Activated CD4-positive, alpha-beta memory T cell treated with anti-CD3 and anti-CD28 coated beads for 36 hours (primary cell): ENCODE measurements at places on chromosomes 7 and 10. TPM values are rescaled to one million over a fixed set of nuclear protein-coding genes. Genes with fewer than 3 reads are reported as not detected.

DNA sequence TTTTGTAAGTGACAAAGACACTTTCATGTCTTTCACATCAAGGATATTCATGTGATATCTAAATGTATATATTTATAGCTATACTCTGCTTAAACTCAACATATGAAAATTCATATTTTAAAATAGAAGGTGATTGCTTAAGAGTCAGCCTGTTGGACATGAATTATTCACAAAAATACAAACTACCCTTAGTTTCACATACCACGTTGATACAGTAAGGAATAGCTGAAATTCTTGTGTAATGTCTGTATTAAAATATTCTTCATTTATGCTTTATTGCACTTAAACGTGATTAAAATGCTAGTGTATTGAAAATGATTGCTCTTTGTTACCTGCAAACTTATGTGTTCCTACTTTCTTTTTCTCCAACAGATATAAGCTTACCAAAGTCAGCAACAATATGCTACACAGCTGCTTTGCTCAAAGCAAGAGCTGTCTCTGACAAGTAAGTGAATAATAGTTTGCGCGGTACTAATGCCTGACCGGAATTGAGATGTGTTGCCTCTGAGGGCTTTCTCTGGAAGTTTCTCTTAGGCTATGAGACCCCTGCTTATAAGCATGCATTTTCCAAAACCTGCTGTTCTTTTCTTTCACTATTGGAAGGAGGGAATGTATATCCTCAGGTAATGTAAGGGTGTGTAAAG, 133.8 kb downstream of the WNT2 start:
- no peak overlapping the region for H3K4me3 ChIP-seq
- no peaks in the 10 kb centered on the region for H3K4me1 ChIP-seq
- H3K27ac ChIP-seq: no peak overlapping the region
- no peaks in the 10 kb centered on the region for H3K27me3 ChIP-seq
- DNase-seq: no peak
- H3K36me3 ChIP-seq: peaks cover 4% of the 10 kb centered on the region

DNA sequence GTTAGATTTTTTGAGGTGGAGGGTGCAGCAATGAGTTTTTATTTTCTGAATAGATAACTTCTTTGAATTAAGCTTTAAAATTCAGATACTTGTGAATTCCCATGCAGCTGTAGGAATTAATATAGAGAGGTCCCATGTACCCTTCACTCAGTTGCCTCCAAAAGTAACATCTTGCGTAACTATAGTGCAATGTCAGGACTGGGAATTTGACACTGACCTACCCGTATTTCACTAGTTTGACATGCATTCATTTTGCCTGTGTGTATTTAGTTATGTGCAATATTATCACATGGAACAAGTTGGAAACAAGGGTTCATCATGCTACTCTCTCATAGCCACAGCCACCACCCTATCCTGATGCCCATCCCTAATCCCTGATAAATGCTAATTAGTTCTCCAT, 147.1 kb upstream of the IGFBP3 start:
- H3K4me1 ChIP-seq: no peaks in the 10 kb centered on the region

DNA sequence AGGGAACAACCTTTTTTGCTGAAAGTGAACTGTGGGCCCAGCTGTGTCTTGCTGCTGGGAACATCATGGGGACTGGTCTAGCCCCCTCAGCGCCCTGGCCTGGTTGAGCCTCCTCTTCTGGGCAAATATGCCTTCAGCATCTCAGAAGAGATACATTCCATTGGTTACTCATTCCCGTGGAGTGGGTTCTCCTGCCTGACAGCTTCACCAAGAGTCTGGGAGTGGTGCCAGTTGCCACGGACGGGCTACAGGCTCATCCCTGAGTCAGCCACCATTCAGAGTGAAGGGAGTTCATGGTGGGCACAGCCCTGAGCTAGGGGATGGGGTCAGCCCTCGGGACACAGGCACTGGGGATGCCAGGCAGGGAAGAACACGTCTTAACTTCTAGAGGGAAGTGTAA, 81.9 kb downstream of the RAMP3 start:
- no peak overlapping the region for H3K4me3 ChIP-seq
- H3K27me3 ChIP-seq: peaks cover 27% of the 10 kb centered on the region
- no peak overlapping the region for H3K27ac ChIP-seq
- no peaks in the 10 kb centered on the region for H3K36me3 ChIP-seq
- no peak for DNase-seq
- H3K4me1 ChIP-seq: peaks cover 2% of the 10 kb centered on the region

GRCh38 chr7:151132461-151133205, 34.9 kb downstream of the GBX1 start:
- no peaks in the 10 kb centered on the region for H3K4me1 ChIP-seq
- no peaks in the 10 kb centered on the region for H3K27me3 ChIP-seq
- no peak for DNase-seq
- H3K27ac ChIP-seq: no peak overlapping the region
- H3K4me3 ChIP-seq: no peak overlapping the region

GRCh38 chr10:88064608-88065382, 201.4 kb downstream of the PTEN start:
- no peaks in the 10 kb centered on the region for H3K36me3 ChIP-seq
- peaks cover 49% of the 10 kb centered on the region for H3K4me1 ChIP-seq
- H3K4me3 ChIP-seq: no peak overlapping the region
- peaks cover 14% of the 10 kb centered on the region for H3K27me3 ChIP-seq

GRCh38 chr10:109591601-109592000, 331.7 kb downstream of the XPNPEP1 start:
- no peaks in the 10 kb centered on the region for H3K4me1 ChIP-seq
- no peak overlapping the region for H3K27ac ChIP-seq
- DNase-seq: no peak
- H3K36me3 ChIP-seq: no peaks in the 10 kb centered on the region
- no peaks in the 10 kb centered on the region for H3K27me3 ChIP-seq

- H3K27ac ChIP-seq: no peak overlapping the region
- no peaks in the 10 kb centered on the region for H3K27me3 ChIP-seq
- no peak for DNase-seq
- no peak overlapping the region for H3K4me3 ChIP-seq
These were observed 29.5 kb downstream of the CTNNA3 start for GRCh38 chr10:67666416-67667034.

- H3K36me3 ChIP-seq: peaks cover 46% of the 10 kb centered on the region
- DNase-seq: no peak
- peaks cover 9% of the 10 kb centered on the region for H3K4me1 ChIP-seq
- no peaks in the 10 kb centered on the region for H3K27me3 ChIP-seq
- H3K27ac ChIP-seq: no peak overlapping the region
- H3K4me3 ChIP-seq: no peak overlapping the region
These were observed 116.0 kb downstream of the TRRAP start for GRCh38 chr7:98994046-98994944.

- H3K4me3 ChIP-seq: peak overlapping the region; percentile 75
- no peaks in the 10 kb centered on the region for H3K36me3 ChIP-seq
- peak; percentile 90 for DNase-seq
- H3K27ac ChIP-seq: peak overlapping the region; percentile 82
These were observed 21.7 kb downstream of the AMZ1 start for GRCh38 chr7:2709553-2710285.

The SCART1 gene
- 5.4 TPM for total RNA-seq

The TET1 gene
- 0.43 TPM for total RNA-seq

The PDE6C gene
- total RNA-seq: not detected

The TMEM196 gene
- not detected for total RNA-seq

The MYOZ1 gene
- not detected for total RNA-seq

The GPC2 gene
- 5.5 TPM for total RNA-seq

The TDRD1 gene
- 0.90 TPM for total RNA-seq

The SLC18A3 gene
- not detected for total RNA-seq

The SEMA4G gene
- 0.74 TPM for total RNA-seq

The NEBL gene
- not detected for total RNA-seq

The SP4 gene
- total RNA-seq: 18.4 TPM
